Activated T-helper 1 cell treated with anti-CD3 and anti-CD28 coated beads, Interleukin-2, amount 50 U/mL, for 16 hours (primary cell): ENCODE measurements at places on chromosomes 6 and 20.

DNA sequence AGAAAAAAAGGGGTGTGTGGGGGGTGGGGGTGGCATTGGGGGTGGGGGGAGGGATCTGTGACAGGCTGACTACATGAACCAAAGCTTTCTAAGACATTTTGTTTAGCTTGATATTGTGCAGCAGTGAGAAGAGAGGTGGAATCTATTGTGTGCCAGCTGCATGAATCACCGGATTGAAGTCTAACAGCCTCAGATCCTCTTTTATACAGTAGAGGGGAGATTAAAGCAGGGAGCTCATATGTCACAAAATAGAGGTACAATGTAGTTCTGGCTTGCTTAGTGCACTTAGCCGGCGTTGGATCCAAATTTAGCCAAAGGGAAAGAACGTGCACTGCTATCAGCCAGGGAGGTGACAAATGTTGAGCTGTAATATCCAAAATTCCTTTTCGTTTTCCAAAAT is 404.2 kb upstream of the CITED2 start:
- no peak for DNase-seq

- no peak for DNase-seq
Observed at GRCh38 chr6:10381133-10381829, 33.6 kb downstream of the TFAP2A start.

- DNase-seq, result no peak
Observed at GRCh38 chr6:33933101-33933500, 129.3 kb upstream of the MLN start.

GRCh38 chr6:29975561-29975907 is 33.2 kb downstream of the HLA-A start:
- no peak for DNase-seq

DNA sequence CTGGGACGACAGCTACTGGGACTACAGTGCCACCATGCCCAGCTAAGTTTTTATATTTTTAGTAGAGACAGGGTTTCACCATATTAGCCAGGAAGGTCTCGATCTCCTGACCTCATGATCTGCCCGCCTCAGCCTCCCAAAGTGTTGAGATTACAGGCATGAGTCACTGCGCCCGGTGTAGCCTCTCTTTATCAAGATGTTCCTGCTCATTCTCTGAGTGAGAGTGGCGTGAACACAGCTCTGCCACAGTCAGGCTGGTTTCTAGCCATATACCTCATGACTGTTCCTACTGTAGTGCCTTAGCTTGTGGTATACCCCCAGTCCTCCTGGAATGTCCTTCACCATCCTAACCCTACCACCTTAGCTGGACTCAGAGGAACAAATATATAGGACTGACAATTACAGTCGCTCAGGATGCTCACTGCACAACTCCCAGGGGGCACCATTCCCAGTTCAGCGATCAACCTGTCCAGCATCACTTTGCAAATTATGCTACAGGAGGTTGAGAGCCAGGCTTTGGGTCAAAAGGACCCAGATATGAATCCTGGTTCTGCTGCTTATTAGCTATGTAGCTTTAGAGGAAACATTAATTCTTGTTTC is 86.3 kb downstream of the CHMP4B start:
- DNase-seq, result no peak

DNA sequence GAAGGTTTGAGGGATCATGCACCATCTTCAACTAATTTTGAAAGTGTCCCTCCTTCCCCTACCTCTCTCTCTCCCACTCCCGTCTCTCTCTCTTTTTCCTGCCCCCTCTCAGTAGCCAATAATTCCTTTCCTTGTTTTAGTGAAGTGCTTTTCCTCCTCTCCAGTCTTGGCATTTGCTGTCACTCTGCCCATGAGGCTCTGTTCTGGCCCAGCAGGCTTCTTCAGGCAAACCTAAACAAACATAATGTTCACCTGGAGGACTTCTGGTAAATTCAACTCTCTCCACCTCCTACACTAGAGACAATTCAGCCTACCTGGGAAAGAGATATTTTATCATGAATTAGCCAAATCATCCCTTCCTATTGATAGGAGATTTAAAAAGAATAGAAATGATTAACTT is 320.4 kb upstream of the RNF24 start:
- no peak for DNase-seq

GRCh38 chr6:170307080-170307545 is 555 bp downstream of the FAM120B start:
- no peak for DNase-seq

- DNase-seq, result no peak
Observed at GRCh38 chr20:9353180-9353915, 161.0 kb upstream of the LAMP5 start.

- DNase-seq, result peak; percentile 19
Observed at GRCh38 chr6:135183002-135183531, 2.0 kb downstream of the MYB start.

GRCh38 chr6:159654483-159655098 is 38.5 kb downstream of the SOD2 start:
- DNase-seq, result no peak

DNA sequence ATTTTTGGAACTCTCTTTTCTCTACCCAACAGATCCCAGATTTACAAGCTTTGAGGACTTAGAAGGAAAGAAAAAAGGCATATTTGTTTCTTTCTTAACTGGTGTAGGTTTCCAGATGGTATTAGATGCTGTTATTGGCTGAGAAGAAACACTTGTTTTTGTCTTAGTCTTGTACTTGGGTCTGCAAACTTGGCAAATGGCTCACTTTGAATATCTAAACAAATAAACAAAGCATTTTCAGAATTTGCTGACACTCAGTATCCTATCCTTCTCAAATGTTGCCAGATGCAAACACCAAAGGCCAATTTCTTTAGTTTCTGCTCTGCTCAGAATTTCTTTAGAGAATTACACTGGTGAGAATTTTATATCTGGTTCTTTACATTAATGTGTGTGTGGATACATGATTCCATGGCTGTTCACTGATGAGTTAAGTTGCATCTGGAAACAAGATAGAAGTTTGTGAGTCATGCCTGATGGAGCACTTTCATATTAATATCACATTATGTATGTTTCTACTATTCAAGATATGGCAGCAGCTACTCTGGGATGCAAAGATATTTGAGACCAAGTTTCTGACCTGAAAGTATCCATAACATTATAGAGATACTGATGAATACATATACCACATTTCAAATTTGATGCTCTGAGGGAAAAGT is 43.7 kb upstream of the CEP162 start:
- DNase-seq, result no peak

DNA sequence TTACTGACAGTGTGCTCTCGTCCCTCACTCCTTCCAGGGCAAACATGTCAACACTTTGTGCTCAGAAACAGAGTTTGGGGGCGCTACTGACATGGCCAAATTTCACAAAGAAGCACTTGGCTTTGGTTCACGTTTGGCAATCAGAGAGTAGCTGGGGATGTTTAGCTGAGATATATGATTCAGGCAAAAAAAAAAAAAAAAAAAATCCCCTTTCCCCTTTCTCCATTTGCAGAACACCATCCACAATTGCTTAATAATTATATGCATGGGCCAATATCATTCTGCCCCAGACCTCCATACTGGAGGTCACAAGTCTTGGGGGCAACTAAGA is 128.4 kb upstream of the ADGRF1 start:
- no peak for DNase-seq

DNA sequence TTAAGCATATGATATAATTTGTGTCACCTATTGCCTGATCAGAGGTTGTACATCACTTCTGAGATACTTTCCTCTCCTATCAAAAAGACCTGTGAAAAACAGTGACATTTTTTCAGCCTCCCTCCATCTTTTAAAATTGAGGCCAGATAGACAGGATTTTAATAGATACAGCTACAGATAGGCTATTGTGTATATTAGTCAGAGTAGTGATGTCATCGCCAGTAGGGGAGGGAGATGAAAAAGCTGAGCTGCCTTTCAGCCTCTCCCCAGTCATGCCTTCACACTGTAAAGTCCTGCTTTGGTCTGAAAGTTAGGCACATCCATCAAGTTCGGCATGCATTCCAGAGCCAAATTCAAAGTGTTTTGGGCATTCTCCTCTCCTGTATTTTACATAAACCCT is 7.9 kb upstream of the PABPC1L start:
- no peak for DNase-seq

DNA sequence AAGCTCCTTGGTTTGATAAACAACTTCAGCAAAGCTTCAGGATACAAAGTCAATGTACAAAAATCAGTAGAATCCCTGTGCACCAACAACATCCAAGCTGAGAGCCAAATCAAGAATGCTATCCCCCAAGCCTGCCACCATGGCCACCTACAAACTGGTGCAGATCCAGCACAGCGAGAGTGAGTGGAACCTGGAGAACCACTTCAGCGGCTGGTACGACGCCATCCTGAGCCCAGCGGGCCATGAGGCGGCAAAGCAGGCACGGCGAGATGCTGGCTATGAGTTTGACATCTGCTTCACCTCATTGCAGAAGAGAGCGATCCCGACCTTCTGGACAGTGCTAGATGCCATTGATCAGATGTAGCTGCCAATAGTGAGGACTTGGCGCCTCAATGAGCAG is 170.3 kb downstream of the KHDC1L start:
- DNase-seq, result no peak

DNA sequence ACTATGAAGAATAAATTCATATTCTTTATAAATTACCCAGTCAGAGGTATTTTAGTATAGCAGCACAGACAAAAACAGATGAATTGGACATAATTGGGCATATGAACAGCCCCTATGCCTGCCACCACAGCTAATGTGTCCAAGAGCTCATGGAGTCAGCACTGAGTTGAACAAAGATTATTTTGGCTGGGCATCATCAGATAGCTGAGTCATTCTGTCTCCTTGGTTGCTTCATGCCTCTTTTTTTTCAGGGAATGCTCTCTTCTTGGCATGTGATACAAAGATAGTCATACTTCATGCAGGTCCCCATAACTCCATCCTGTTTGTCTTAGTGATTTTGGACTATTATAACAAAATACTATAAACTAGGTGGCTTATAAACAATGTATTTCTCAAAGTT is 275.6 kb downstream of the TENT5A start:
- DNase-seq, result no peak

DNA sequence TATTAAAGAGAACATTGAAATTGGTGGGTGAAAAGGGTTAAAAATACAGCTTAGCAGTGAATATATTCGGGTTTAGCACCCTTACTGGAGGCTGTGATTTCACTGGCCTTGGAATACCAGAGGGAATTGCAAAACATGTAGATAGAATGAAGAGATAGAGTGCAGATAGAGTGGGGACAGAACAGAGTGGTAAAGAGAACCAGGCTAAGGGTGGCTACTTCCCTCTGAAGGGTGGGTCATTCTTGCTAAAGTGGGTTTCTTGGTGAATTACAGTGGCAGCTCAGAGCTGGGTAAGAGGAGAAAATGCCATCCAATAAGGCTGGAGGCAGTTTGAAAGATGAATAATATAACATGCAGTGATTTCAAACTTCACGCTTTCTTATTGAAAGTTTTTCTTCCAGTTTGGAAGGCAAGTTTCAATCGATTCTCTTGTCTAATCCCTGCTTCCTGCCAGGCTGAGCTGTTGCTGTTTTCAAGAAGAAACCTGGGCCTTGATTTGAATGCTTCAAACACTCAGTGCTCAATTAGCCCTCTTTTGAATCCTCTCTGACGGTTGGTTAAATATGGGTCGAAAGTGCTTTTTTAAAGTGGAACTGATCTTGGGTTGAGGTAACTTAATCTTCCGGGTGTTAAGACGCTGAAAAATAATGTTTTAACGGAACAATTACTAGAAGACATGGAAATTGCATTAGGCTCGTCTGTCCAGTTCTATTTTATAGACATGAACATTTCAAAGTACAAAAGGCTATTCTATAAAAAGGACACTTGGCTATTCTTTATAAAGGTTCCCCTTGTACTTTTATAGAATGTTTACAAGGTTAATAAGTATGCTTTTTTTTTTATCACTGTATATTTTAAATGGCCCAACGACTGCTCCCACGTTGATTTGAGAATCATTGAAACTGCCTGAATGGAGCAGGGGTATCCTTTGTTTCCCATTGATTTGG is 203.3 kb downstream of the BCAS1 start:
- DNase-seq, result no peak

- DNase-seq, result no peak
Observed at GRCh38 chr20:35191419-35192117, 19.7 kb downstream of the PROCR start.

GRCh38 chr6:21281366-21281765 is 312.2 kb upstream of the SOX4 start:
- DNase-seq, result no peak

DNA sequence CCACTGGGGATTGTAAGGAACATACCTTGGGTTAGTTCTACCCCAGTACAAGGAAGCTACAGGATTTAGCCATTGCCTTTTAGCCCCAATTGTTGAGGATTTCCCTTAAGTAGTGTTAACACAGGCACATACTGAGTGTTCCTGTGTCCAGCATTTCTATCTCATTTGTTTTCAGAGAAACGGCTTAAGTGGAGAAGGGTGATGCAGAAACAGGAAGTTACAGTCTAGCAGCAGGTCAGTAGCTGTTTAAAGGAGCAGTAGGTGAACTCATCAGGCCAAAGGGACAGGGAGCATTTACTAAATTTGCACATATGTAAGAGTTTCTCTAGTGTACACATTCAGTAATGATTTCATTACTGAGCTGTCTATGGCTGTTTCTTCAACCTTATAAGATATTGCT is 644.2 kb upstream of the GJE1 start:
- no peak for DNase-seq

GRCh38 chr20:46438156-46438750 is 31.8 kb upstream of the ELMO2 start:
- DNase-seq, result no peak

GRCh38 chr6:143999406-143999805 is 8.7 kb downstream of the PLAGL1 start:
- DNase-seq, result no peak

DNA sequence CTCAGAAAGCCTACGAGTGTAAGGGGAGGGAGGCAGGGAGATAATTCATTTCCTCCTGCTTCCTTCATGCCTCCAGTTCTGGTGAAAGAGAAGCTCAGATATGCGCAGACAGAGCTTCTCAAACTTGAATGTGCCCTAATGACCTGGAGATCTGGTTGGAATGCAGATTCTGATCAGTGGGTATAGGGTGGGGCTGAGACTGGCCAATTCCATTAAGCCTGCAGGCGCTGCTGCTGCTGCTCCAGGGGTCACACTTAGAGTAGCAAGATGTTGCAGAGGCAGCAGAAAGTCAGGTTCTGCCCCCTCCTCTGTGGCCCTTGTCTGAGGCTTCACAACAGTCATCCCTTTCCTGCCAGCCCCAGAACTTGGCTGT is 161.0 kb downstream of the DHX35 start:
- no peak for DNase-seq

- no peak for DNase-seq
Observed at GRCh38 chr6:100267721-100268123, 197.0 kb downstream of the SIM1 start.
